Activated naive CD4-positive, alpha-beta T cell treated with anti-CD3 and anti-CD28 coated beads, Interleukin-2, amount 50 U/mL, for 16 hours (primary cell): ENCODE measurements at places on chromosomes 3 and 15.

GRCh38 chr3:100427699-100428098 lies 26.4 kb downstream of the LNP1 start:
- no peak for DNase-seq

- no peak for DNase-seq
Measured at GRCh38 chr3:58010562-58010961, 2.3 kb downstream of the FLNB start.

DNA sequence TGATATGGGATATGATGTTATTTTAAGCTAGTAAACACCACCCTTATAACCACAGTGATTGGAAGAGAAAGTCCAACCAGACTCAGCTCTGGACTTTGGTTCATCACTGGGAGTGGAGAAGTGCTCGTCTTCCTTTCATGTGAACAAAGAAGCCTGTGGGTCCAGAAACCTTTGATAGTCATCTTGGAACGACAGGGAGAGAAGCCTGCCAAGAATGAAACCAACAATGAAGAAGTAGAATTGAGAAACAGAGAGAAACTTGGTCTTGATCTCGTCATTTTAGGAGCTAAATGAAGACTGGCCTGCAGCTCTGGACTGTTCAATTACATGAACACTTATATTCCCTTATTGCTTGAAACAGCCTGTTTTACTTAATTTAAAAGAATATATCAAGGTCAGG lies 13.1 kb upstream of the SLC35G2 start:
- DNase-seq: no peak

DNA sequence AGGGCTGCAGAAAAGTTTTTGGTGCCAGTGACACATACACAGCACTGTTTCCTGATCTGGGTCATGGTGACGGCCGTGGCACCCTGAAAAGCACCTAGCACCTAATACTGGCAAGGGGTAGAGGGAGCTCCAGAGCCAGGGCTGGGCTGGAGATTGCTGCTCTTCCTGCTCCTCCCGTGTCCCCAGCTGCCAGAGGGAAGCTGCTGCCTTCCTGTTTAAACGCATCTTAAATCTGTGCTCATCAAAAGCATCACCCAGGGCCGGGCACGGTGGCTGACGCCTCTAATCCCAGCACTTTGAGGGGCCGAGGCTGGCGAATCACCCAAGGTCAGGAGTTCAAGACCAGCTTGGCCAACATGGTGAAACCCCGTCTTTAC lies 156.7 kb upstream of the MEF2A start:
- no peak for DNase-seq

GRCh38 chr15:69468241-69469121 lies 15.9 kb downstream of the RPLP1 start:
- DNase-seq: peak; percentile 81

GRCh38 chr15:51718746-51719145 lies 18.7 kb downstream of the LYSMD2 start:
- DNase-seq: no peak

DNA sequence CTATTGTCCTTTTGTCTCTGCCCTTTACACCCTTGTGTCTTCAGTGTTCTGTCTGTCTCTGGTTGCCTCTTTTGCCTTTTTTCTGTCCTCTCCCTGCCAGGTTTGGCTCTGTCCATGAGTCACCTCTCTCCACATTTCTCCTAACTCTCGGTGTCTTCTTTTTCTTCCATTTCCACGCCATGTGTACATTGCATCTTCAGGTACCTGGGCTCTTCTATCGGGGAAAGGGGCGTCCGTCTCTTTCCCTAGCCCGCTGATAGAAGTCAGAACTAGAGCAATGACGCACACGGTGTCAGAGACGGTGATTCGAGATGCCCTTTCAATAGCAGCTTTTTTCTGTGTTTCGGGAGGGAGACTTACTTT lies 641 bp downstream of the OPA1 start:
- peak; percentile 49 for DNase-seq

GRCh38 chr3:169931747-169932520 lies 20.6 kb downstream of the SAMD7 start:
- no peak for DNase-seq

GRCh38 chr15:57735431-57735830 lies 28.9 kb downstream of the POLR2M start:
- no peak for DNase-seq

DNA sequence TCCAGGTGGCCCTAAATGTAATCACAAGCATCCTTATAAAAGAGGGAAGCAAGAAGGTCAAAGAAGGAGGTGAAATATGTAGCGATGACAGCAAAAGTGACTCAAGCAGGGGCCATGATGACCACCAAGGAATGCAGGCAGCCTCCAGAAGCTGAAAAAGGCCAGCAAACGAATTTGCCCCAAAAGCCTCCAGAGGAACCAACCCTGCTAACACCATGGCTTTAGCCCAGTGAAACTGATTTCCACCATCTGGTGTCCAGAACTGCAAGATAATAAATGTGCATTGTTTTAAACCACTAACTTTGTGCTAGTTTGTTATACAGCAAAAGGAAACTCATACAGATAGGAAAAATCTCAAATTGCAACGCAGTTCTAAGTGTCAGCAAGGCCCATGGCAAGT lies 23.0 kb upstream of the RBSN start:
- no peak for DNase-seq

- no peak for DNase-seq
Measured at GRCh38 chr3:13642597-13642996, 93.7 kb downstream of the FBLN2 start.

GRCh38 chr15:98744506-98744905 lies 96.2 kb downstream of the IGF1R start:
- no peak for DNase-seq

DNA sequence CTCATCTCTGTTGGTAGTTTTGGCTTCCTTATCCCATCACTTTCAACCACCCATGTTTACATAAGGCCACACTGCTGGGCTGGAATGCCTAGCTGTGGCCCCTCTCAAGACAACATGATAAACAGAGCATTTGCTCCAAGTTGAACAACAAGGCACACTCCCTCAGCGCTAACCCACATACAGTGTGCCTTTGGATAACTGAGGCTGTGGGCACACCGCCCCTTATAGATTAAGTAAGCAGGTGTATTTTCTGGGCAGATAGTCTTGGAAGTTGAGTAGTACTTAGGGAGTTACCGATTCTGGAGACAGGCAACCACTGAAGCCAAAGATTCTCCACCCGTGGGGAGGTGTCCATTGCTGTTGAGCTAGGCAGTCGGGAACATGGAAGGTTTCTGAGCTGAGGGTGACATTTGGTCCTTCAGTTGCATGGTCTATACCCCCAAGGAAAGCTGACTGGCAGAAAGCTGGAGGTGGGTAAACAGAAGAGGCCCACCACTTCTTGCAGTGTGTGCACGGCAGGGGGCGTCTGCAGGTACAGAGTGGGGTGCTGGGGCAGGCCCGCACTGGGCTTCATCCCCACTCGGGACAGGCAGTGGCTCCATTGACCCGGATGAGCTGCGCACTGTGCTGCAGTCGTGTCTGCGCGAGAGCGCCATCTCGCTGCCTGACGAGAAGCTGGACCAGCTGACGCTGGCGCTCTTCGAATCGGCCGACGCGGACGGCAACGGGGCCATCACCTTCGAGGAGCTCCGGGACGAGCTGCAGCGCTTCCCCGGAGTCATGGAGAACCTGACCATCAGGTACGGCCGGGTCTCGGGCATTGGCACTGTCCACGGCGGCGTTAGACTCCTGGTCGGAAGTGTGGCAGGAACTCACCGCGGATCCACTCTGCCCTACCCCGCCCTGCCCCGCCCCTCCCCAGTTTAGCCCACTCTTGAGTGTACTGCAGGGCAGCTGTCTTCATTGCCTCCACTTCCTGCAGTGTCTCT lies 16.8 kb downstream of the NOX5 start:
- DNase-seq: peak; percentile 23

GRCh38 chr3:69998759-69999139 lies 784 bp upstream of the SAMMSON start:
- no peak for DNase-seq

DNA sequence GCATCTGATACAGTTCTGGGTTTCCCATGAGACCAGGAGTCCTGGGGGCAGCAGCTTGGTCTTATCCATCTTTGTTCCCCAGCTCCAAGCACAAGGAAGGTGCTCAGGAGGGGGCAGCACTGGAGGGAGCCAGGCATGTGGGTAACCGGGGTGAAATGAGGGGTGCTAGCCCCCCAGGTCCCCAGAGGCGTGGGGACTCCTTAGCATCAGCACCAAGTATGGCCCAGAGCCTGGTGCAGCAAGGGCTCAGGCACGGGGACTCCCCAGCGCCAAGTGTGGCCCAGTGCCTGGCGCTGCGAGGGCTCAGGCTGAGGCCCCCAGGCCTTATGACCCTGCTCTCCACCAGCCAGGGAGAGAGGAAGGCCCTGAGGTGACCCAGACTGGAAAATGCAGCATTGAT lies 94.1 kb downstream of the CHSY1 start:
- no peak for DNase-seq

GRCh38 chr3:197024881-197025735 lies 4.5 kb downstream of the MELTF start:
- DNase-seq: no peak

DNA sequence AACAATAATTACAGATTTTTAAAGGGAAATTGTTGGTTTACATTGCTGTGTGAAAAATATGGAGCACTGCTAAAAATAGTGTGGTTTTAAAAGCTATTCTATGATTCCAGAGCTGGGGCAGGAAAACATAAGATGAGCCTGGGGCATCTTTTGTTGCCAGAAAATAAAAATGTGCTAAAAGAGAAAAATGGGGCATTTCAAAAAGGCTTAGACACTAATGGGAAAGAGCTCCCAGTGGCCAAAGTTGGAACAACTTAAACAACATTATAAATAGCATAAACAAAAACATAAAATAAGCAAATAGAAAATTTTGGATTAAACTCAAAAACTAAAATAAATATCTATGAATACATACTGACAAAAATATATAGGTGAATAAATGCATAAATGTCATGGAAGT lies 478.9 kb downstream of the NLGN1 start:
- no peak for DNase-seq

DNA sequence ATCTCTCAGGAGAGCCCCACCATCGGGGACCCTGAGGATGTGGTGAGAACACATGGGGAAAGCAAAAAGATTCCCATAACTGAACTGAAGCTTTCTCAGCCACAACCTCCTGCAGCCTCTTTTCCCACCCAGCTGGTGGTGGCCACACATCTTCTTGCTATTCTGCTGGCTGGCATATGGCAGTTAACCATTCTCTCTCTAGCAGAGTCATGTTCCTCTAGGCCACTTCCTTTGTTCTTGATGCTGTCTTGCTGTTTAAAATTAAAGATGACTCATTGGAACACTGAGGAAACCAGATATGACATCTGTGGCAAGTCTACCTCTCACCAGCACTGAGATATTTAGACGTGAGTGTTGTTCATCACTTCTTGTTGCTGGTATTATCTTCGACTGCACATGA lies 180.3 kb upstream of the ROBO2 start:
- DNase-seq: no peak

GRCh38 chr3:56355570-56356185 lies 112.6 kb downstream of the ERC2 start:
- DNase-seq: no peak

GRCh38 chr3:170539897-170540296 lies 46.0 kb downstream of the SLC7A14 start:
- no peak for DNase-seq

GRCh38 chr3:111968319-111969054 lies 10.3 kb upstream of the ABHD10 start:
- DNase-seq: no peak

DNA sequence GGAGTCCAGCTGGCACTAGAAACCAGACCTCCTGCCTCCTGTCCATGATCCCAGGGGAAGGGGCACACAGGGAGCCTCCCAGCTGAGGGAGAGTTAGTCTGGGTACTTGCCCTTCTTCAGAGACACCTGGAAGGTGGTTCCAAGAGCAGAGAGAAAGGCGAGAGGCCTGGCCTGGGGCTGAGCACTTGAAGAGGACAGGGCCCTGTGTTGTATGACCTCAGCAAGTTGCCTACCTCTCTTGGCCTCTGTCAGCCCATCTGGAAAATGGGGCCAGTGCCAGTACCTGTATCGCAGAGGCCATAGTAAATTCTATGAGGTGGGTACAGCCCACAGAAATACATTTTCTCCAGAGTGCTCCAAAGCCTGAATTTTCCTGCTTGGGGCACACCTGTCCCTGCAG lies 19.5 kb downstream of the PTH1R start:
- DNase-seq: no peak

DNA sequence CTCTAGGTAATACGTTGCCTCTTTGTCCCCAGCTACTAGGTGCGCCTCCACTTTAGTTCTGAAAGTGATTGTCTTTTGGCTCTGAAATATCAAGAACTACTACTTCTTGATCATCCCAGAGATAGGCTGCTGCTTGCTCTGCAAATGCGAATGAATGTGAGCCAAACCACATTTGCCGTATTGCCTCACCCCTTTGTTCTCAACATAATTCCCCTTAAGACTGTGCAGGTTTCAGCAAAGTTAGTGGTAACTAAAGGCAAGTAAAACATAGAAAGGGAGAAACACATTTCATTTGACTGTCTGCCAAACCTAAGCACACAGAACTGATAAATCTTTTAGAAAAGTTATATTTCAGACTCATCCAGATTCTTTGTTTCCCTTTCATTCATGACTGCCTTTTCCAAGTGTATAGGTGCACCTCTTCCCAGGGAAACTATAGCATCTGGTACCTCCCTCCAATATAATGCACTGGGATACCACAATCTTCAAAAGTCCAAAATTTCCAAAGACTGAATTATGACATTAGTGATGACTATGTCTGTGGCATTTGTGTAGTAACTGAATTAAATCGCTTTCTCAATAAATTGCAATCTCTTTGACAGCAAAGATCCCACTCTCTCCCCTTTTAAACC lies 720.6 kb upstream of the CBLB start:
- DNase-seq: no peak

DNA sequence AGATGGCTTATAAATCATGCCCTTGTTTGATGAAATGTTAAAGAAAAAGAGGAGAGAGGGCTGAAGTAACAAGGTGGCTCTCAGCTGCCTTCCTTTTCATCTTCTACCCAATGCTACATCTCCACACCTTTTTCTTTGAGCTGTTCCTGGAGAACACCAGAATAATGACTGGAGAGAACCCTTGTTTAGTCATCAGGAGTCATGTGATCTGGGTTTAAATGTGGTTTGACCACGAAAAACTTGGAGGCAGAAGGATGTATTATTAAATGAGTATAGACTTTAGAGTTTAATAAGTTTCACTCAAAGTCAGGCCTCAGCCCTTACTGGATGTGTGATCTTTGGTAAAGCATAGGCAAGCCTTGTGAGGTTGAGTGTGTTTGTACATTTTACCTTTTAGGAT lies 230.3 kb upstream of the TBL1XR1 start:
- DNase-seq: no peak

GRCh38 chr3:113405180-113405579 lies 36.1 kb downstream of the CFAP44 start:
- no peak for DNase-seq

- DNase-seq: no peak
Measured at GRCh38 chr3:125185805-125186204, 26.7 kb downstream of the SLC12A8 start.

GRCh38 chr3:117238806-117239205 lies 529.2 kb downstream of the TUSC7 start:
- DNase-seq: no peak

- DNase-seq: no peak
Measured at GRCh38 chr3:85483986-85484385, 525.2 kb downstream of the CADM2 start.

GRCh38 chr3:195714380-195715011 lies 6.3 kb upstream of the MUC20 start:
- DNase-seq: no peak

- no peak for DNase-seq
Measured at GRCh38 chr3:135922903-135923250, 42.7 kb upstream of the PPP2R3A start.
